ENCODE measurements at places on chromosomes 1 and 21.

DNA sequence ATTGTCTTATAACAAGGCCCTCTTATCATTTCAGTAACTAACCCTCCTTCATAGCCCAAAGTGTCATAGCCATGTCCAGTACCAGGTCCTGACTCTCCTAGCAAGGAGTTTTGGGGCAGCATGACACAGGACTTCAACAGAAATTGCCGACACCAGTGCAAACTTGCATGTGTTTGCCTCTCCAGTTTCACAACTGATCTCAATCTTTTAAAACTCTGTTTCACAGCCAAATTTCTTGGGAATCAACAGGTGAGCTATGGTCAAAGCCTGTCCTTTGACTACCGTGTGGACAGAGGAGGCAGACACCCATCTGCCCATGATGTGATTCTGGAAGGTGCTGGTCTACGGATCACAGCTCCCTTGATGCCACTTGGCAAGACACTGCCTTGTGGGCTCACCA, 36.8 kb downstream of the LAMC2 start:
- no peak for DNase-seq

DNA sequence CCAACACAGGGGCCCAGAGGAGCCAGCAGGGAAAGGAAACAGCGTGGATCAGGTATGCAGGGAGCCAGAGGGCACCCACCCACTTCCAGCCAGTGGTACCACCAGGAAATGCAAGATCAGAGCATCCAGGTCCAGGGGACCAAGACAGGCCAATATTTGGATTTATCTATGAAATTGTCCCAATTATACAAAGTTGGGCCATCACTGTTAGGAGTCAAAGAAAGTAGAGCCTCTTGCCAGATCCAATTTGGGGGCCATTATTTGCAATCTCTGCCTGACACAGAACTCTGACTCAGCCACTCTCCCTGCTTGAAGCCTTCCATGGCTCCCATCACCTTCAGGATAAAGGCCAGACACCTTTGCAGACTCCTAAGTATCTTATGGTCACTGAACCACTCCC, 21.1 kb upstream of the TAS1R2 start:
- no peak for DNase-seq

- no peak for DNase-seq
Observed at GRCh38 chr1:161899091-161899490, 124.6 kb downstream of the OLFML2B start.

DNA sequence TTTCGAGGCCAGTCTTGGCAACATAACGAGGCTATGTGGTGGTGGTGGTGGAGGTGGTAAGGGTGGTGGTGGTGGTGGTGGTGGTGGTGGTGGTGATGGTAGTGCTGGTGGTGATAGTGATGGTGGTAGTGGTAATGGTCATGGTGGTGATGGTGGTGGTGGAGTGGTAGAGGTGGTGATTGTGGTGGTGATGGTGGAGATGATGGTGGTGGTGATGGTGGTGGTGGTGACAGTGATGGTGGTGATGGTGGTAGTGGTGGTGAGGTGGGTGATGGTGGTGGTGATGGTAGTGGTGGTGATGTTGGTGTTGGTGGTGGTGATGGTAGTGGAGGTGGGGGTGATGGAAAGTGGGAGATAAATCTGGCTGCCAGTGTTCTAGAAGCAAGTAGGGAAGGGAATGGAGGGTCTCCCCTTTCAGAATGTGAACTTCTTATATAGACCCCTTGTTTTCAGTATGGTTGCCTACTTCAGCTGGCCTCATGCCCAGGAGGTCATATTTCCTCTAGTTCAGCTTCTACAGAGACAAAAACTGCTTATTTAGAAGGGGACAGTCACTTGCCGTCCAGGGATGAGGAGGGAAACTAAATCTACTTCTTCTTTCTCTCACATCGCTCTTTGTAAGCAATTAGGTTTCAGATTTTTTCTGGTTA, 27.5 kb downstream of the SH3BGR start:
- no peak for DNase-seq

GRCh38 chr1:169371404-169371803, 3.4 kb downstream of the BLZF1 start:
- DNase-seq = peak; percentile 19

DNA sequence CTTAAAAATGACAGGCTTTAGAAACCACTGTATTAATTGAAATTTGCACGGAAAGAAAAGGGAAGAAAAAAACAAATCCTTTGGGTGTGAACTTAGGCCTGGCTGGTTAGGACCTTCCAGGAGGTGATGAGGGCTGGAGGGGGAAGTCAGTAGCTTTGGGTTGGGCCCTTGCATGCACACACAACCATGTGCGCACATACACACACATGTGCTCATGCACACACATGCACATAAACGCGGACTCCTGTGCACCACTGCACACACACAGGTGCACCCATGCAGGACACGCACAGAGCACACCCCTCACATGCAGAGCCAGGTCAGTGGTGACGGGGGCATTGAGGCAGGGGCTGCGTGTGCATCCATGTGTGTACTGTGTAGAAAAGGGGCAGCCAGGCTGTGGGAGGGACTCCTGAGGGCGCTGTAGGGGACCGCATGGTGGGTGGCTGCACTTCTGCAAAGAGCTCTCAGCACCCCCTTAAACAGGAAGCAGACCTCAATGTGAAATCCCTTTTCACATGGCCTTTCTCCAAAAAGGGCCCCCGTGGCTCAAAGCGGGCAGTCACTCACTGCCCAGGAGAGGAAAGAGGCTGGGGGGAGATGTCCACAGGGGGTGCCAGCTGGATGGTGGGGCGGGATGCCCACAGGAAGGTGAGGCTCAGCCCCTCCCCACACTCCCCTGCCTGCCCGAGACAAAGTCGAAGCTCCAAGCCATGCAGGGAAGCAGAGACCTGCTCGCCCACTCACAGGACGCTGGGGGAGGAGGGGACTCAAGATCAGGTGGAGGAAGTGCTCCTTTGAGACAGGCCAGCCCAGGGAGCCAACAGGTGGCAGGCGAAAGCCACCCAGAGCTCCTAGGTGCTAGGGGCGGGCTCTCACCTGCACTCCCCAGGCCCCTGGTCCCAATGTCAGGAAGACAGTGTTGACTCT, 95.2 kb downstream of the ITPKB start:
- no peak for DNase-seq

GRCh38 chr1:81915937-81916336, 115.2 kb downstream of the ADGRL2 start:
- no peak for DNase-seq

- DNase-seq = no peak
Observed at GRCh38 chr21:46193829-46194373, 9.6 kb upstream of the SPATC1L start.

GRCh38 chr1:180988253-180988752, 34.4 kb downstream of the STX6 start:
- no peak for DNase-seq

DNA sequence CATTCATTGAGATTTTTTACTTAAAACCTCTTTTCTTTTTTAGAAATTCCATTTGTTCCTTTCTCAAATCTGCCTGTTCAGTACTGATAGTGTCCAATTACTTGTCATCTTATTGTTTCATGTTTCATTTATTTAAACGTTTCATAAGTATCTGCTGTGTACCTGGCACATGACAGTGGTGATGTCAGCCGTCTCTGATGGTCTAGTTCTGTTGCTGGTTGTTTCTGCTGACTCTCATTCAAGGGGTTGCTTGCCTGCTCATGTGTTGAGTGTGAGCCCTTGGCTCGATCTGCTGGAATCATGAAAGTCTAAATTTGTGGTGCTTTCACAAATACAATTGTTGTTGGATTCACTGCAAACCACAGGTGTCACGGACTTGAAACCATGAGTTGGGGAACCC, 25.5 kb upstream of the C2CD2 start:
- DNase-seq = no peak

GRCh38 chr1:85229574-85230097, 28.8 kb upstream of the SYDE2 start:
- DNase-seq = no peak

DNA sequence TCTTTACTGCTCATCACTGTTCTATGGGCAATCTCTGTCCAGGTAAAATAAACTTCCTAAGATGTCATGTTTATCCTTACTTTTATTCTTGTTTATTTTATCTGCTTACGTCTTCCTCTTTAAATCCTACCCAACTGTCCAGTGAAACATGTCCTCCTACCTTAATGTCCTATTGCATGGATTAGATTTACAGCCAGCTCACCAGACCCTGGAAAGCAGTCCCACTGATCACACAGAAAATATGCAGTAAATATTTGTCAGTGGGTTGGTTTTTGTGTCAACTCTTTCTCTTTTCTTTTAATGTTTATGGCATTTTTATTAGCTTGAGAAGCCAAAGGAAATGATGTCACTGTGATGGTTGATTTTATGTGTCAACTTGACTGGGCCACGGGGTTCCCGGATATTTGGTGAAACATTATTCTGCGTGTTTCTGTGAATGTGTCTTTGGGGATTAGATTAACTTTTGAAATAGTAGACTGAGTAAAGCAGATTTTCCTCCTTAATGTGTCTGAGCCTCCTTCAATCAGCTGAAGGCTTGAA, 258.3 kb downstream of the SRGAP2C start:
- DNase-seq = no peak

- no peak for DNase-seq
Observed at GRCh38 chr1:167248707-167249642, 28.3 kb downstream of the POU2F1 start.

DNA sequence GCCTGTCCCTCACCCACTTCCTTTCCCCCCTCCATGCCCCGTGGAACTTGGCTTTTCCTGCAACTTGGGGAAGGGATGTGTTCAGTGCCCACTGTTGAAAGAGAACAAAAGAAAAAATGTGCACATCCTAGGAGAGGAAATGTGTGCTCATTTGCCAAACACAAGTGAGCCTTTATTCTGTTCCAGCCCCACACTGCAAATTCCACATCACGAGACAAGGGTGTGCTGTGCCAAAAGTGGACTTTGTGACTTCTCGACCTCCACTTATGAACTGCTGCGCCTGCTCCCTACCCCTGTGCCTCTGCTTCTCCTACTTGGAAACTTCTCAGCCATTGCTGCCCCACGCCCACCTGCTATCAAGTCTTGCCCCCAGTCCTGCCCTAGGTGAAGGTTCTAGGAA, 97.0 kb upstream of the GRIK3 start:
- DNase-seq = no peak

Measured in CD4-positive, alpha-beta T cell treated with Interleukin-2 at 100 ng/mL for 4 hours (primary cell).